ENCODE measurements at places on chromosomes 11 and 22.

DNA sequence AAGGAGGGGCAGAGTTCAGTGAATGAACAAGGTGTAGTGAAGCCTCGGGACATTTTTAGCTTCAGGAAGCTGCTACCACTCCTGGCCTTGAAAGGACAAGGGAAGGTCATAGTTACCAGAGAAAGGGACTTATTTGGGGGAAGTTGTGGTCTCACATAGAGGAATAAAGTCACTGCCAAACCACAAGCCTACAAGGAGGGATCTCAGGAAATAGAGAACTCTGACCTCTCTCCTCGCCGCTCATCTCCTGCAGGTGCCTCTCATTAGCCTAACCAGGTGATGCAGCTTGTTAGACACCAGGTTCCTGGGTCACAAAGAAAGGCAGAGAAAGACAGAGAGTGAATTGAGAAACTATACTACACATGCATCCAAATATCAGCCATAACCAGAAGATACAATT, 14.3 kb upstream of the TOLLIP start:
- DNase-seq: no peak

GRCh38 chr11:121625777-121626506, 173.2 kb upstream of the SORL1-AS1 start:
- DNase-seq: no peak

DNA sequence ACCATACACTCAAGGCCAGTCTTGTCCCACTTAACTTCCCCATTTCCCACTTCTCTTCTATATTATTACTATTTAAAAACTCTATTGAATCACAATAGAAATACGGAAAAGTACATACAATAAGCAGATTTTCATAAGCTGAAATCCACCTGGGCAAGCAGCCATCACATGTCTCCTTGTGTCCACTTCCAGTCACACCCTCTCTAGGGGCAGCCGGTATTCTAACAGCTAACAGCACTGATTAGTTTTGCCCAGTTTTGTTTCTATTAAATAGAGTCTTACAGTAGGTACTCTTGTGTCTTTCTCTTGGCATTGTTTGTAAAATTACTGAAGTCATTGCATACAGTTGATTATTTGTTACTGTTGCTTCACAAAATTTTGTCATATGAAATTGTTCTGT, 37.8 kb downstream of the PPP6R3 start:
- DNase-seq: no peak

- DNase-seq: no peak
Observed at GRCh38 chr11:67286621-67287333, 2.3 kb upstream of the ANKRD13D start.

- no peak for DNase-seq
Observed at GRCh38 chr11:33507967-33508366, 192.7 kb downstream of the C11orf91 start.

DNA sequence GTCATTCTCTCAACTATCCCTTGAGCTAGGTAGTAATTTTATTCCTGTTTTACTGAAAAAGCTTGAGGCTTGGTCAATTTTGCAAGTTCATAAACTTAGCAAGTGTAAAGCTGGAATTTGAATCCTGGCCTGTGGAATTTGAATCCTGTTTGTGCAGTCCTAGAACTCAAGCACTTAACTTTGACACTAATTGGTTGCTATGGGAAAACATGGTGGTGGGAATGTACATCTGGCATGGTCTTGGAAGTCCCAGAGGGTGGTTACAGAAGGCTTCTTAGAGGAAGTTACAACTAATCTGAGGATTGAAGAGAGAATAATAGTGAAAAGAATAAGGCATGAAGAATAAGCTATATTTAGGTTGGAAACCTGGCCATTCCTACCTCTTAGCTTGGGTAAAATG, 66.5 kb upstream of the LIN7C start:
- no peak for DNase-seq

- DNase-seq: no peak
Observed at GRCh38 chr22:48660790-48661740, 1166.6 kb downstream of the BRD1 start.

DNA sequence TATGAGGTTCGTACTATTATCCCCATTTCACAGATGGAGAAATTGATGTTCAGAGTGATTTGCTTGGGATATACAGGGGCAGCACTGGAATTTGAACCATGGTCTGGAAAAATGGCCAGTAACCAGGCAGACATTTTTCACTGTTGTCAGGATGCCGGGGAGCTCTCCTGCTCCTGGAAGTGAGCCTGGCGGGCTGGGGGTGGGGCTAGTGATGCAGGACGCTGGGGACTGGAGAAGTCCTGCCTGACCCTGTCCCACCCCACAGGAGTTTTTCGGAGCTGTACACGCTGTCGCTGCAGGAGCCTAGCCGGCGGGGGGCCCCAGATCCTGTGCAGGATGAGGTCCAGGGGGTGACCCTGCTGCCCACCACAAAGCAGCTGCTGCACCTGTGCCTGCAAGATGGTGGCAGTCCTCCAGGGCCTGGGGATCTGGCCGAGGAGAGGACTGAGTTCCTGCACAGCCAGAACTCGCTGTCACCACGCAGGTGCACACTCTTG, 11.1 kb downstream of the SIPA1 start:
- DNase-seq: no peak

- peak; percentile 52 for DNase-seq
Observed at GRCh38 chr11:93921695-93922468, 71.5 kb upstream of the VSTM5 start.

DNA sequence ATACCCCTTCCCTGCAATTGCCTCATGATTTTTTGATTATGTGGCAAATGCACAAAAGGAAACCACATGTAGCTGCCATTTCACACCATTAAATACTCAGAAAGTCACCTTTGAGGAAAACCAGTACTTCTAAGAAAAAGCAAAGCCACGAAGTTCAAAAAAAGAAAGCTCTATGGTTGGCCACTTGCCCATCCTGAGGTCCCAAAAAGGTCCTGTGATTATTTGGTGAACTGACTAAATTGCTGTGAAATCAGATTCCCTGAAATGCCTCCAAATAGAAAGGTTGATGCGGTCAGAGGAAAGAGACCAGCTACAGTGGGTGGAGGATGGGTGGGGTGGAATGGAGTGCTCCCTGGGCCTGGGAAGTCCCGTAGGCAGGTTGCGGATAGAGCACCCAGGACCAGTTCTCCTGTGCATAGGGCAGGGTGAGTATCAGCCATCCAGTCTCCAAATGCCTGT, 26.9 kb downstream of the MRPL16 start:
- DNase-seq: no peak

- DNase-seq: no peak
Observed at GRCh38 chr11:103789952-103790351, 246.5 kb upstream of the DDI1 start.

DNA sequence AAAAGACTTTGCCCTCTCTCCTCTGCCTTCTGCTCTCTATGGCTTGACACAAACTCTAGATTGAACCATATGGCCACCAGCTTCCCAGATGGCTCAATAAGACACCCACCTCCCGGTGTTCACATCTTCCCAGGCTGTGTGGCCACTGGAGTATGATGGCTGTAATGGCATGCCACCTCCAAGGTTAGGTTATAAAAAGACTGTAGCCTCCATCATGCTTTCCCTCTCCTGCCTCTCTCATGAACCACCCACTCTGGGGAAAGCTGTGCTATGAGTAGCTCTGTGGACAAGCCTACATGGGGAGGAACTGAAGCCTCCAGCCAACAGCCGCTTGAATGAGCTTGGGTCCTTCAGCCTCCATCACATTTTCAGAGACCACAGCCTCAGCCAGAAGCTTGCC, 479.2 kb downstream of the MIAT start:
- no peak for DNase-seq

DNA sequence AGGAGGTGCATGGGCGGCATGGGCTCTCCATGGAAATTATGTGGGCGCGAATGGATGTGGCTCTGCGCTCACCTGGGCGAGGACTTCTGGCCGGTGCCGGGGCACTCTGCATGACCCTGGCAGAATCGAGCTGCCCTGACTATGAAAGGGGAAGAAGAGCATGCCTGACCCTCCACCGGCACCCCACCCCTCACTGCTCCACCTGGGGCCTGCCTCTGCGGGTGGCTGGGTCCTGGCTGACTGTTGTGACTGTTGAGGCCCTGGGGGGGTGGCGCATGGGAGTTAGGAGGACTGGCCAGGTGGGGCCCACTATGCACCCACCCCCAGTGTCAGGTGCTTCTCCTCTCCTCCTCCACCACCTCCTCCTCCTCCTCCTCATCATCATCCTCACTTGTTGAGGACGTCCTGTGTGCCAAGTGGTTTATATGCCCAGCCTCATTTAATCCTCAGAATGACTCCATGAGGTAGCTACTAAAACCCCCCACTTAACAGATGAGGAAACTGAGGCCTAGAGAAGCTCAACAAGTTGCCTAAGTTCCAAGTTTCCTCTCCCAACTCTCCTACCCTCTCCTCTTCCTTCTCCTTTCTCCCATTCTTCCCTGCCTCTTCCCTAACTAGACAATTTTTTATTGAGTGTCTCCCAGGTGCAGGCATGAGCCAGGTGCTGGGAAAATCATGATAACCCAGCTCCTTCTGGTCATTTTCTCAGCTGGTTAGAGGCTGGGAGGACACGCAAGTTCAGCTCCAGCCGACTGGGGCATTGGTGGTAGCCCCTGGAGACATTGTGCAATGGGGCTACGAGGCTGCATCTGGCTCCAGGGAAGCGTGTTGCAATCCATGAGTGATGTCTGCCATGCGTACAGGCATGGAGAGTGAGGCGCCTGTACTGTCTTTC, 2.3 kb downstream of the MYEOV start:
- no peak for DNase-seq

DNA sequence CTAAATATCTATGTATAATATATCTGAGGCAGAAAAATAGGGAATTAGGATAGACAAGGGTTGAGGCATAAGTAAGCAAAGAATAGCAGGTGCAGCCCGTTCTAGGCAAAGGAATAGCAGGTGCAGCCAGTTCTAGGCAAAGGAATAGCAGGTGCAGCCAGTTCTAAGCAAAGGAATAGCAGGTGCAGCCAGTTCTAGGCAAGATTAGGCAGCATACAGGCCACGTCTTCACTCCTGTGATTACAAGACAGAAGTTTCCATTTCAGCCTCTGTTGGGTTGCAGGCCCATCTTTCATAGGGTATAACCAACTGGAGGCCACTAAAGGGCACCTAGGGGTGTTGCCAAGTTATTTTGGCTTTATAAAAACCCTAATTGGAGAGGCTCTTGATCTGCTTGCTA, 28.8 kb upstream of the CHORDC1 start:
- no peak for DNase-seq
